CD4-positive, alpha-beta T cell treated with Interleukin-4 for 1 hour (primary cell): ENCODE measurements at places on chromosomes 12 and 14.

DNA sequence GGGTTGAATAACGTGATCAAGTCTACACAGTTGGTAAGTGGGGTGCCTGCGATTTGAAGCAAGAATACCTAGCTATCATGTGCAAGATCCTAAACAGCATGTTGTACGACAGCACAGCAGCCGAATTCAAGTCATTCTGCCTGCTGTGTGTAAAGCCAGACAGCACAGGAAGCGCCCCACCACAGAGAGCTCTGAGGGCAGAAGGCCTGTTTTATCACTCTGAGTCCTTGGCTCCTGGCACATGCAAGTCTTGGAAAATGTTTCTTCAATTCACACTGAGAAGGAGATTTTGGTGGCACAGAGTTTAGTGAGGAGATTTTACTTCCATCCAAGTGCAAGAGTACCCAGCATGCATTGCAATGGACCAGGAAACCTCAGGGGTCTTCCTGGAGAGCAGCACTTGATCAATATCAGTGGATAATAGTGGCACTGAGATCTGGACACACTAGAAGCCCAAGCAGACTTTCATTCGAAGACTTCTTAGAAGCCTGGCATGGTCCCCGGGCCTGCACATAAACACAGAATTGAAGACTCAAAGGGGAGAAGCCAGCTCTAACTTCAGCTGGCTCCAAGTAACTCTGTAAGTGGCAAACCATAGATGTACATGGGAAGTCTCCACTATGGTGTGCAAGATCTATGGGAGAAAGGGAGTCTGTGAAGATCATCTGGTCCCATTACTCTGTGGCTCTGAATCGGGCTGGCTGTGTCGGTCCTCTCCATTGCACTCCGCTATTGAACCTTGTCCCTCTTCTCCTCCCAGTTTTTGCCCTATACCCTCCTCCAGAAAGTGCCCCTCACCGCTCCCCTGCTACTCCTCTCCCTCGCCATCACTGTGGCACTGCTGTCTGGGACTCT lies 1.5 kb upstream of the KRT1 start:
- peak; percentile 23 for DNase-seq

DNA sequence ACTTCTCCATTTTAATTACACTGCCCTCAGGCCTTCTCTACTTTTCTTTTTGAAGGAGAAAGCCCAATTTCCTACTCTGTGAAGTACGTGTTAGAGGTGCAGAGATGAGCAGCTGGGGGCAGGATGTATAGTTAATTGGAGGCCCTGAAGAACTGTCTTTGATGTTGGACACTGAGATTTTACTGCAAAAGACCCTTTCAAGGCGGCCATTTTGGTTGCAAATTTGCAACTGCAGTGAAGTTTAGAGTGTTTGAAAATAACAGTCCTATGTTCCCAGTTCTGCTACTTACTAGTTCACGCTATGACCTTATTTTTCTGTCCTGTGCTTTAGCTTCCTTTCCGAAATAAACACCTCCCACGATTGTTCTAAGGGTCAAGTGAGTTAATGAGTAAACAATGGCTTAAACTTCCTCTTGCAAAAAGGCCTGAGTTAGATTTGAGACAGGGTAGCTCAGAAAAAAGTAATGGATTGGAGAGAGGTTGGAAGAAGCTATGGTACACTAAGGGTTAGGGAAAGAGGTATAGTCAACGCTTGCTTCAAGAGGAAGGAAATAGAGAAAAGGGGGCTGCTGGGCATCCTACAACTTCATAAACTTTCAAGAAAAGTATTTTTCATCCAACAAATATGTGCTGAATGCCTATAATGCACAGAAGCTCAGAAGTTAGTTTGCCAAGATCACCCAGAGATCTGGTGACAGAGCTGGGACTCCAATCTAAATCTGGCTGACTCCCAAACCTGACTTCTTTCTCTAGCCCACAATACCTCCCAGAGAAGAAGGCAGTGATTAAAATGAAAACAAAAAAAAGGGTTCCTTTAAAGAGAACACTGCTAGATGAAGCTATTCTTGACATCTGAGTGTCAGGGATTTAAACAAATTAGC lies 26.4 kb upstream of the DICER1 start:
- DNase-seq = no peak

GRCh38 chr14:96204151-96205058 lies at the start of gene BDKRB2:
Gene BDKRB2 (plus strand): TSS chr14:96204839. CDS start chr14:96237108, 32,269 bp downstream.
- DNase-seq = no peak

GRCh38 chr12:93784339-93785086 lies 107.3 kb downstream of the CRADD start:
- peak; percentile 31 for DNase-seq

GRCh38 chr14:91113829-91114078 lies at the start of gene DGLUCY:
Gene DGLUCY (plus strand): TSS chr14:91114073. CDS start chr14:91160295, 46,222 bp downstream.
- DNase-seq = peak; percentile 47

- no peak for DNase-seq
Observed at GRCh38 chr12:24155042-24155441, 205.6 kb upstream of the SOX5 start.

DNA sequence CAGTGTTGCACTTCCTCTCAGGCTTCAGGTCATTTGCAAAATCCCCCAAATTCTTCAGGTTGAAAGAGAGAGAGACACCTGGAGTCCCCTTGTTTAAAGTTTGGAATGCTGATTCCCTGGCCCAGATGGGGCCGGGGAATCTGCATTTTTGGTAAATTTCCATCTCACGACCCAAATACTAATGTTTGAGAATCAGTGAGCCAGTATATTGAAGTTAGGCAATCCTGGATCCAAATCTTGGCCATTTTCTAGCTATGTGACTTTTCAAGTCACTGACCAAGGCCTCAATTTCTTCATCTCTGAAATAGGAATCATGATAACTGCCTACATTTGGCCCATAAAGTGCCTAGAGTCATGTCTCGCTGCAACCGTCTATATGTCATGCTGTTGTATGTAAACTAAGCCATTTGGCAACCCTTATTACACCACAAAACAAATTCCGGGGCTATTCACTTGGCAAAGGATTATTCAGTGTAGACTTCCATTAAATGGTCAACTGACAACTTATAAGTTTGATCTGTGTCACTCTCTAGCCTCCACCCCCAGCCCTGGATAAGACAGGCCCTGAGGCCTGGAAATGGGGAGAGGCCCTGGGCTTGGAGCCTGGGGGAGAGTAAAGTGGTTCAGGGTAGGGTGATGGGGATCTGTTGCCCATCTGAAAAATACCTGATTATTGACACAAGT lies 3.7 kb upstream of the ZFP36L1 start:
- no peak for DNase-seq

DNA sequence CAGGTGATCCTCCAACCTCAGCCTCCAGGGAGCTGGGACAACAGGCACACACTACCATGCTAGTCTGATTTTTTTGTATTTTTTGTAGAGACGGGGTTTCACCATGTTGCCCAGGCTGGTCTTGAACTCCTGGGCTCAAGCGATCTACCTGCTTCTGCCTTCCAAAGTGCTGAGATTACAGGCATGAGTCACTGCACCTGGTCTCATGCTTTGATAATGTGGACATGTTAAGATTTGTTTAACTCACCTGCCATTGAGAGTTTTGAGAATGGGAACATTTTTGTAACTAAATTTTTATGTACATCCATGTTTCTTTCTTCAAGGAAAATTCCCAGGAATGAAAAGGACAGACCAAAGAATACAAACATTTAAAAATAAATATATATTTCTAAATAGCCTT lies 121.2 kb downstream of the MIPOL1 start:
- no peak for DNase-seq

DNA sequence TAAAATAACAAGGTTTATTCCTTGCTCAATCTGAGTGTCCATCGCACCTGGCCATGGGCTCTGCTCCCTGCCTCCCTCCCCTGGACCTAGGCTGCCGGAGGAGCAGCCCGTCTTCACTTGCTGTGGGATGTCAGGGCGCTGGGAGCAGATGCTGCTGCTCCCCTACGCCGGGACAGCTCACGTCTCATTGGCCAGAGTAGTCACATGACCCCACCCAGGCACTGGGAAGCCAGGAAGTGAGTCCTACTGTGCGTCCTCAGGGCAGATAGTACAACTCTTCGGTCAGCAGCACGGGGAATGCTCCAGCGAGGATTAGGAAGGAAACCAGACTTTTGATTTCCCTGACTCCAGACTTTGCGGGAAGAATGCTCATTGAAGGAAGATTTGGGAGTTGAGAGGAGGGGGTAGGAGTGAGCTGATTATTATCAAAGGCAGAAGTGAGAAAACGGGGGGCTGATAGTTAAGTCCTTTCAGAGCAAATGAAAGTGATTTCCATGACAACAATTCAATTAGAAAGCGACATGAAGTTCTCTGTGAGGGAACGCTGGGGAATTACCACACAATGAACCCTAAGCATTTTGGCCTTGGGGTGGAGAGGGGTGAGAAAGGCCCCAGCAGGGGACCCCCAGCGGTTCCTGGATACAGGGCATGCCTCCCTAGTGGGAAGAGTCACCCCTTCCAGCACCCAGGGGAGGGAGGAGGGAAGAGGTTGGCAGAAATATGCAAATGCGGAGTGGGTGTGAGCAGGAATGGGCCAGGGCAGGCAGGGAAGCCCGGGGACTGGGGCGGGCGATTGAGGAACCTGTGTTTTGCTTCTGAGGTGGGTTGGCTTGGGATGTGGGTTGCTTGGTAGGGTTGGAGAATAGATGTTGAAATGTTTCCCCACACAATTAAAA lies 215.5 kb downstream of the AACS start:
- DNase-seq = no peak

DNA sequence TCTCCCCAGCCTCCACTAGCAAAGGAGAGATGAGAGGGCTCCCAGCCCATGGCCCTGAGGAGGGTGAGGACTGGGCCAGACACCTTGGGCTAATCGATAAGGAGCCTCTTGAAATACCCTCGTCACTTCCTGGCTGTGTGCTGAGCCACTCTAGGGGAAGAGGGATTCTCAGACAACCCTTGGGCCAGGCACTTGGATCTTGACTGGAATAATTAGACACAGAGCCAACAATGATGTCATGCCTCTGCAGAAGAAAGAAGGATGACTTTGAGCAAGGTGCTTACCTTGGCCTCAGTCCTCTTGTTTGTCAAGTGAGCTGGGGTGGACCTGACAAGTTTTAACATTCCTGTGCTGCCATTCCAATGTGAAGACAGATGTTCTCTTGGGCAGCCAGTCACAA lies 83.1 kb downstream of the LRRC74A start:
- DNase-seq = no peak

DNA sequence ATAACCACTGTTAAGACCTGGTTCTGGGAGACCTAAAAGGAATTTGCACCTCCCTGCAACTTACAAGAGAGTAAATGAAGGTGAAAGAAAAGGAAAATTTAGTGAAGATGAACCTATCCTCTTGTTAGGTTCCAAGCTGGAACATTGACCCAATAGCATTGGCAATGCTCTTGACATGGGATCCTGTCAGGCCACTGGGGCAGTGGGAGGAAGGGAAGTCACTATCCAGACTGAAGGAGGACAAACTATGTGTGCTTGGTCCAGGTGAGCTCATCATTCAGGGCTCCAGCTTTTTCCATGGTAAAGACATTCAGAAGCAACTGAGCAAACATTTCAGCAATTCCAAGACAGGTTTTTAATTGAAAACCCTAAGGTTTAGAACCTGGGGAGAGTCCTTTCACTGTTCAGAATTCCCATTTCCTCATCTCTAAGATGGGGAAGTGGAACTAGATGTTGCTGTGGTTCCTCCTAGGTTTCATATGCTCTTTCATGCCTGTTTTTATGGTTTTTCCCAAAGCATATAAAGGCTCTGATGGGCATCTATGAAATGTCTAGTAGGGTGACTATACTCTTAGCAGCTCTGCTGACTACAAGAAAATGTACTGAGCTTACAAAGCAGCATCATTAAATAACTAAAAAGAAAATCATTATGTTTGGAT lies 33.1 kb downstream of the MAPK1IP1L start:
- DNase-seq = no peak

DNA sequence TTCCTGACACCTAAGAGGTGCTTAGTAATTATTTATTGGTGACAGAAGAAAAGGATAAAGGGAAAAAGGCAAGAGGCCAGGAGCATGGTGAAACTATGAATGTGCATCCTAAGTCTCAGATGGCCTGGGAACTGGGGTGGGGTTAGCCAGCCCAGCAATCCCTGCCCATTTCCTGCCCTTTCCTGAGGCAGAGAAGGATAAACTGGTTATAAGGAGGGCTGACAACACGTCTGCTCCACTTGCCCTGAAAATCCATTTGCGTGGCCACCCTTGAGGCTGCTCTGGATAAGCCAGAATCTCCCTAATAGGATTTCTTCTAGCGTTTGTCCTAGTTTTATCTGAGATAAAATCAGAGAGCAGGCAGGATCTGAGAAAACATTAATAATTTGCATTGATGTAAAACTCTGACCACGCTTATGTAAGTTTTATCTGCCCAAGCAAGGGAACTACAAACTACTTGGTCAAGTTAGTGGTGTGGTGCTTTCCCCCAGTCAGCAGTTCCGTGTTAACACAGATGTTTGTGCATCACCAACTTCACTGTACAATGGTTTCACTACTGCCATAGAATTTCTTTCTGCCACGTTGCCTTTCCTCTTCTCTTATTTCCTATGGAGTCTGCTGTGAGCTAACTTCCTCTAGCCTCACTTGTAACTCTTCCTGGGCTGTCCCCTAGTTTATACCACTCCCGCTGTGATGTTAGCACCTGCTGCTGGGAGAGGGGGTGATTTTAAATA lies 392.7 kb downstream of the RPS29 start:
- no peak for DNase-seq

DNA sequence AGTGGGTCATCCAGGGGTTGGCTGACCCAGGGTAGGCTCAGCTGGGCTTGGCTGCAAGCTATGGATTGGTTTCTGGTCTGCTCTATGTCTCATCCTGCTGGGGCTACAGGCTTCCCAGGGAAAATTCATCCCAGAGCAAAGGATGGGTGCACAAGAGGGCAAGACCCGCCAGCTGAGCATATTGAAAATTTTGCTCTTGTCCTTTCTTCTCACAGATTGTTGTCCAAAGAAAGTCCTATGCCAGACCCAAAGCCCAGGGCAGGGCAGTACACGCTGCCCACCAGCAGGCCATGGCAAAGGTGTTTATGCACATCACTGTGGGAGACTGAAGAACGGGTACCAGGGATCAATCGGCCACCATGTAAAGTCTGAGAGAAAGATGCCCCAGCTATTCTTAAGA lies 95.3 kb upstream of the PARP11 start:
- no peak for DNase-seq

DNA sequence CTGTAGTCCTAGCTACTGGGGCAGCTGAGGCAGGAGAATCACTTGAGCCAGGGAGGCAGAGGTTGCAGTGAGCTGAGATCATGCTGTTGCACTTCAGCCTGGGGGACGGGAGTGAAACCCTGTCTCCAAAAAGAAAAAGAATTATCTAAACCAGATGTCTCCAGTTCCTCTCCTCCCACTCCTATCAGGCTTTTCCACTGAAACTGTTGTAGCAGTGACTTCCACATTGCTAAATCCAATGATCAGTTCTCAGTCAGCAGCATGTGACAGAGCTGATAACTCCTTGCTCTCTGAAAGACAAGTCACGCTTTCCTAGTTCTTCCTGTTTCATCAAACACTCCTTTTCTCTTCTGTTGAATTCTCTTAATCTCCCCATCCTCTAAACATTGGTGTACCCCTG lies 8.6 kb downstream of the SLC38A6 start:
- DNase-seq = no peak

GRCh38 chr12:65323070-65323469 lies 44.6 kb downstream of the MSRB3 start:
- DNase-seq = no peak
